ENCODE measurements at places on chromosomes 5 and 9.

GRCh38 chr5:149387982-149388381 lies 8.9 kb upstream of the IL17B start:
- H3K27me3 ChIP-seq: no peaks in the 10 kb centered on the region
- H3K4me1 ChIP-seq: peaks cover under 1% of the 10 kb centered on the region
- no peak overlapping the region for H3K27ac ChIP-seq
- DNase-seq: no peak
- no peak overlapping the region for H3K4me3 ChIP-seq

- no peaks in the 10 kb centered on the region for H3K36me3 ChIP-seq
- H3K4me3 ChIP-seq: no peak within 1 kb of the TSS
- no peak for DNase-seq
- no peaks in the 10 kb centered on the region for H3K4me1 ChIP-seq
Observed at GRCh38 chr5:140806834-140807775, at the start of gene PCDHA4. Gene PCDHA4 (plus strand): TSS chr5:140807068.

DNA sequence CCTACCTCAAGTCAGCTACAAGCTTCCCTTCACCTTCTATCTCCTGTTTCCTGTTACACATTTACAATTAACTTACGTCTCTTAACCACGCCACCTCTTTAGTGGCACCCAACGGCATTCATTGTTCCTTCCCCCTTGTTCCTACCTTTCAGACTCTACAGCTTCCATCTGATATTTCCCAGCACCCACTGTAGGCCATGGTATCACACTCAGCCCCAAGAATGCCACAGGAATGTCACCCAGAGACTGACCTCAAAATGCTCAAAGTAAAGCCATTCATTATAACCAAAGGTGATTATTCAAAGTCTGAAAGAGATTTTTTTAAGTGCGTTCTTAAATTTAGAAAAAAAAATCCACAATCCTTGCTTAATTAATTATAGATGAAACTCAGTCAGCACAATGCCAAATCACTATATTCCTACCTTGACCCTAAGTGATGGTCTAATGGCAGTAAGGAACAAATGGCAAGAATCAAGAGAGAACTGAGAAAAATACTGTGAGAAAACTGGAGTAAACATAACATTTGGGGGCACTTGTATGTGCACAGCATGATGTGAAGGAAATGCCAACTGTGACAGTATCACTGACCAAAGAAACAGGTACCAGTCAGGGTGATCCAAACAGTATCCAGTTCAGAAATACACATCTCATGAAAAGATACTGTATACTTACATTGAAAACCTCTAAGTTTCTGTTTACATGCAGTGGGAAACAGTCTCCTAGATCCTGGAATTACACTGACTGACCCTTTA lies 52.1 kb downstream of the CTNND2 start:
- H3K4me1 ChIP-seq: no peaks in the 10 kb centered on the region
- H3K27ac ChIP-seq: no peak overlapping the region
- H3K4me3 ChIP-seq: no peak overlapping the region
- no peaks in the 10 kb centered on the region for H3K36me3 ChIP-seq
- DNase-seq: no peak
- no peaks in the 10 kb centered on the region for H3K27me3 ChIP-seq

GRCh38 chr5:56358703-56359681 lies 125.9 kb upstream of the ANKRD55 start:
- H3K4me1 ChIP-seq: peaks cover 7% of the 10 kb centered on the region
- no peak overlapping the region for H3K4me3 ChIP-seq
- no peak for DNase-seq

DNA sequence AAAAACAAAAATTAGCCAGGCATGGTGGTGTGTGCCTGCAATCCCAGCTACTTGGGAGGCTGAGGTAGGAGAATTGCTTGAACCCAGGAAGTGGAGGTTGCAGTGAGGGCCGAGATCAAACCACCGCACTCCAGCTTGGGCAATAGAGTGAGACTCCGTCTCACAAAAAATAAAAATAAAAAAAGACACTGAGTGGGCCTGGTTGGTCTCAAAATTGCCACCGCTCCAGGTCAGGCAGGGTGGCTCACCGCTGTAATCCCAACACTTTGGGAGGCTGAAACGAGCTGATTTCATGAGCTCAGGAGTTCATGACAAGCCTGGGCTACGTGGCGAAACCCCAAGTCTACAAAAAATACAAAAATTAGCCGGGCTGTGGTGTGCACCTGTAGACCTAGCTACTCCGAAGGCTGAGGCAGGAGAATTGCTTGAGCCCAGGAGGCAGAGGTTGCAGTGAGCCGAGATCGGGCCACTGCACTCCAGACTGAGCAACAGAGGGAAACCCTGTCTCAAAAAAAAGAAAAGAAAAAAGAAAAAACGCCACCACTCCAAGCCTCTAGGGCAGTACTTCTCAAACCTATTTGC lies 1.8 kb downstream of the STK10 start:
- H3K27ac ChIP-seq: peak overlapping the region; percentile 96
- peak overlapping the region; percentile 99 for H3K4me3 ChIP-seq
- H3K4me1 ChIP-seq: peaks cover 32% of the 10 kb centered on the region
- no peaks in the 10 kb centered on the region for H3K27me3 ChIP-seq

DNA sequence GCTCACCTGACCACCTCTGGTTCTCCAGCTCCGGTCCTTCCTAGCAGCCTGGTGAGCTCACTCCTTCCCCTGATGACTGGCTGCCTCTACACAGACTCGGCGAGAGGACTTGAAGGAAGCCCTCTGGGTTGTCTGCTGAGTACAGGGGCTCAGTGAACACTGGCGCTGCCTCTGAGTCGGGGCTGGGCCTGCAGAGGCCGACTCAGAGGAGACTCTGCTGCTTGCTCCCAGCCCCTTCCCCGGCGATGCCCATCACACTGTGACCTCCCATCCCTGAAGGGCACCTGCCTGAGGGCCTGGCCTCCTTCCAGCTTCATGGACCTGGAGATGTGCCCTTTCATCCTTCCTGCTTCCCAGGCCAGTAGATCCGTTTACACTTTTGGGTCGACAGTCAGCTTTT lies 22.0 kb downstream of the CRB2 start:
- peaks cover 30% of the 10 kb centered on the region for H3K27me3 ChIP-seq
- H3K27ac ChIP-seq: no peak overlapping the region
- H3K36me3 ChIP-seq: peaks cover 3% of the 10 kb centered on the region
- no peak for DNase-seq
- no peak overlapping the region for H3K4me3 ChIP-seq

- no peak overlapping the region for H3K4me3 ChIP-seq
Observed at GRCh38 chr5:169831331-169831730, 149.0 kb downstream of the INSYN2B start.

DNA sequence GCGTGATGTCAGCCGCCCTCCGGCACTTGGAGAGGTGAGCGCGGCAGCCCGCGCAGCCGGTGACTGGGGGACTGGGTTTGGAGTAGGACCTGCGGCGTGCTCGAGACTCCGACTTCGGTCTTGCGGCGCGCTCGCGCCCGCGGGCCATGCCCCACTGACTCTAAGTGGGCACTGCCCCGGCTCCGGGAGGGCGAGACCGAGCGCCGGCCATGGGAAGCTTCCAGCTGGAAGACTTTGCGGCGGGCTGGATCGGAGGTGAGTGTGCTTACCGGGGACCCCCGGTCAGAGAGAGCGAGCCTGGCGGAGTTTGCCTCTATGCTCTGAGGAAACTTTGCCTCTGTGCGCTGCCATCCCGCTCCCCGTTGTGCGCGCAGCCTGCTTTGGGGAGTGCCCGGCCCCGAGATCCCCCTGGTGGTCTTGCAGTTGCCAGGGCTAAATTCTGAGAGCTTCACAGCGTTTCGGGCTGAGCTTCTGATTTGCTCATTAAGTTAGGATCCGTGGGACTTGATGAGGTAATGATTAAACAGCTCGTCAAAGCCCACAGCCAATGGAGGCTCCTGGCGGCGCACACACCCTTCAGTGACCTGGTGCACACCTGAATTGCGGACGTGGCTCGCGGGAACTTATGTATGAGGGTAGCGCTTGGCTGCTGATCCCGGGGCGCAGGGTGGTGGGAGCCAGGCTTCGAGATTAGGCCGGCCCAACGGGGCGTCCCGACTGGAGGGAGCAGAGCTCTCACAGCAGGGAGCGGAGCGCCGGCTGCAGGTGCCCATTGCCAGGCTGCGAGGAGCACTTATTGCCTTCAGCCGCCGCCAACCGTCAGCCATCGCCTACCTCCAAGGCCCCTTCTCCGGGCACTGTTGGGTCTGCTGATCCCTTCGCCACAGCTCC lies at the start of gene SLC25A48:
SLC25A48 (plus strand) TSS at position 25 of the 891 bp plus-strand sequence; CDS start at position 210, 185 bp downstream.
- H3K27me3 ChIP-seq: peaks cover 49% of the 10 kb centered on the region
- peaks cover 8% of the 10 kb centered on the region for H3K36me3 ChIP-seq
- peaks cover 13% of the 10 kb centered on the region for H3K4me1 ChIP-seq
- no peak within 1 kb of the TSS for H3K4me3 ChIP-seq

DNA sequence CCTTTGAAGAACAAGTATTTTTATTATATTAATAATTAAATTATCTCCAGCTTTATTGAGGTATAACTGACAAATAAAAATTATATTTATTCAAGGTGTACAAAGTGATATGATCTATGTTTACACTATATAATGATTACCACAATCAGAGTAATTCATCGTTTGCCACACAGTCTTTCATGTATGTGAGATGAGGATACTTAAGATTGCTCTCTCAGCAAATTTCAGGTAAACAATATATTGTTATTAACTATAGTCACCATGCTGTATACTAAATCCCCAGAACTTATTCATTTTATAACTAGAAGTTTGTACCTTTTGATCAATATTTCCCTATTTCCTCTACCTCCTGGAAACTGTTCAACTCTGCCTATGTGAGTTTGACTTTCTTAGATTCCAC lies 16.7 kb upstream of the CCNO start:
- no peak overlapping the region for H3K4me3 ChIP-seq
- peaks cover 4% of the 10 kb centered on the region for H3K4me1 ChIP-seq
- peaks cover 5% of the 10 kb centered on the region for H3K36me3 ChIP-seq
- no peak overlapping the region for H3K27ac ChIP-seq

DNA sequence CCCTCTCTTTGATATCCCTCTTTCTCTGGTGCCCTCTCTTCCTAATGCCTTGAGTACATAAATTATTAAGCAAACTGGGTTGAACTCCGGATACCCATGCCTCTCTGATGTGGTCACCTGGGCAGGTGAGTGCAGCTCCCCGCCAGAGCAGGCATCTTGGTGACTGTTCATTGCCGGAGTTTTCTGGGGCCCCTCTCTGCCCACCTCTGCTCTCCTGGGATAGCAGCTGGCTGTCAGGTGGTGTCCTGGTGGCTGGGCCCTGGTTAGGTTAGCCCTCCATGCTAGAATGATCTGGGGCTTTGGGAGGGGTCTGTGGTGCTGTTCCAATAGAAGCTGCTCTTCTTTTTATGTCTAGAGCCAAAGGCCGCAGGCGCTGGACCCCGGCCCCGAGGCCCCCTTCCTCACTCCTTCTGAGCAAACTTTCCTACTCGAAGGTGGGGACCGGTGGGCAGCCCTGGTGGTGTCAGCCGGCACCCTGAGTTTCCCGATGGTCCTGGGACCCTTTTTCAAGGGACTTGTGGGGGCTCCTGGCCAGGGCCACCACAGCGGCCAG lies 4.9 kb upstream of the SCGB3A1 start:
- H3K4me3 ChIP-seq: no peak overlapping the region
- H3K27ac ChIP-seq: no peak overlapping the region
- no peak for DNase-seq
- peaks cover 5% of the 10 kb centered on the region for H3K36me3 ChIP-seq

- no peak overlapping the region for H3K27ac ChIP-seq
- no peaks in the 10 kb centered on the region for H3K36me3 ChIP-seq
- DNase-seq: no peak
- H3K27me3 ChIP-seq: no peaks in the 10 kb centered on the region
- H3K4me3 ChIP-seq: no peak overlapping the region
- H3K4me1 ChIP-seq: no peaks in the 10 kb centered on the region
Observed at GRCh38 chr5:122301016-122301415, 11.0 kb upstream of the SNCAIP start.

DNA sequence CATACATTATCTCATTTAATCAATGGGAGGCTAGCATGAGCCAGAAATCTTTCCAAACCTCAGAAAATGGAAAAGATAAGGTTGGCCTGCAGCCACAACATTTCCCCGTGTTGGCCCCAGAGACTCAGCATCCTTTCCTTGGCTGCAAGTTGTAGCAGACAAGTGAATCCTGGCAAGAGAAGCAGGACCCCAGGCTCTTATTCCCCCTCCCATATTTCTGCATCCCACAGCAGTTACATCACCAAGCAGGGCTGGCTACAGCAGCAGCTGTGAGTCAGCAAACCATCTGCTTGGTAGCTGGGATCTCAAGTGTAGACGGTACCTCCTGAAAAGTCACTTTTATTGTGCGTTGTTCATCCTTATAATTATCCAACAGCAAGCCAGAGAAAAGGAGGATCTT lies 212.4 kb downstream of the GNA14 start:
- peaks cover 4% of the 10 kb centered on the region for H3K36me3 ChIP-seq
- DNase-seq: no peak
- no peak overlapping the region for H3K27ac ChIP-seq
- H3K4me1 ChIP-seq: peaks cover 4% of the 10 kb centered on the region
- H3K4me3 ChIP-seq: no peak overlapping the region
- H3K27me3 ChIP-seq: peaks cover 36% of the 10 kb centered on the region

- no peak for DNase-seq
- H3K4me1 ChIP-seq: peaks cover 3% of the 10 kb centered on the region
- no peak overlapping the region for H3K4me3 ChIP-seq
- no peaks in the 10 kb centered on the region for H3K27me3 ChIP-seq
- H3K27ac ChIP-seq: no peak overlapping the region
Observed at GRCh38 chr9:97880336-97880735, 27.3 kb downstream of the FOXE1 start.

- no peaks in the 10 kb centered on the region for H3K36me3 ChIP-seq
- H3K27ac ChIP-seq: no peak overlapping the region
- peaks cover 24% of the 10 kb centered on the region for H3K27me3 ChIP-seq
- H3K4me3 ChIP-seq: peak overlapping the region; percentile 81
- DNase-seq: no peak
- H3K4me1 ChIP-seq: peaks cover 15% of the 10 kb centered on the region
Observed at GRCh38 chr9:128203707-128204551, 750 bp downstream of the DNM1 start.
